Uterus (tissue), 4 donors: ENCODE measurements at places on chromosomes 1 and 21. TPM values are rescaled to one million over a fixed set of nuclear protein-coding genes. Genes with fewer than 3 reads are reported as not detected.
A peak's percentile ranks its signal among the peaks of the same experiment; 100 is the strongest.

ANKRD34A gene
- total RNA-seq: 0.88 TPM

TMEM200B gene
- 39.7 TPM for total RNA-seq

DNA sequence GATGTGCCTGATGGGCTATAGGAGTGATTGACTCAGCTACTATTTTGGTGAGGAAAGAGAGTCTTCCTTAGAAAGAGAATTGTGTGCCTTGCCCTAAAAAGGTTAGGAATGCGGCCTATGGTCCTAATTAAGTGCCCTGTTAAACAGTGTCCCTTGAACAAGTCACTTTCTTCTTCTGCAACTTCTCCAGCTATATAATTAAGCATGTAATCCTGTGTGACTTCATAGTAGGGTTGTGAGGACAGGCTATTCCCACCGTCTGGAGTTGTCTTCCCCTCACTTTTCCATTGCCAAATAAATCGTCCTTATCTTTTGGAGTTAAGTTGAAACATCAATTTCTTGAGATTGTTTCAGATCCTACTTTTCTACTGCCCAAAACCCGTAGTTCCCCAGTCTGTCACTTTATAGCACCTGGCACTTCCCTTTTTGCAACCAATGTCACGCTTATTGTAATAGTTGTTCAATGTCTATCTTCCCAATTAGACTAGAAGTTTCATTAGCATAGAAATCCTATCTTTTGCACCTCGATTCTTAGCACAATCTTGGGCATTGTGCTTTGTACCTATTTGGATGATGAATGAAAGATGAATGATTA lies 27.6 kb upstream of the SLC16A1 start:
- no peak for DNase-seq

- DNase-seq: peak; percentile 29
These were observed 573 bp downstream of the PSMG1 start for GRCh38 chr21:39182484-39183271.

DNA sequence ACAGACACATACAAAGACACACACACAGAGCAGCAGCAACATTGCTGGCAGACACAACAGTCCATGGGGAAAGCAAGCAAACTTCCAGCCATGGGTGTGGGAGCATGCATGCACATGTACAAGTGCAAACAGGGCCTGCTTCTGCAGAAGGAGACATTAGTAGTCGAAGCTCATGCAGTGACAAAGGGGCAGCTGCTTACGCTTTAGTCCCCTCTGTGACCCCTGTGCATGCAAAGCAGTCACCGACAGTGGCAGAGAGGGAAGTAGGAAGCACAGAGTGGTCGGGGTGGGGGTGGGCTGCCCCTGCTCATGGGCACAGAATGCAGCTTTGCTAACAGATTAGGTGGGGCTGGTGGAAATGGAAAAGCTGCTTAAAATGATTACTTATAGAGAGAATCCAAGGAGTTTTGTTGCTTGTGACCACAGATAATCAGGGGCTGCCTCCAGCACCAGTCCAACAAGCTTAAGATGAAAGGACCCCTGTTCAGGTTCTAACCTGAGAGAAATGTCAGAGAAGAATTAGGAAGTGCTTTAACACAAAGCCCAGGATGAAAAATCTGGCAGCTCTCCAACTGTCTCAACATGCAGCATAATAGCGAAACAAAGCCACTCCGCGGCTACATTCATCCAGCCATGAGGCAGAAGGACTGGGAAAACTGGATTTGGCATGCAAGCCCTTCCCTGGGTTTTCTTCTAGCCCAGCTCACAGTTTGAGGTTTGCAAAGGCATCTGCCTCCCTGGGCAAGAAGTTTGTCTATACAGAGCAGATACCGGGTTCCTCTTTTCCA lies 378.9 kb downstream of the KCNH1 start:
- DNase-seq: no peak

DNA sequence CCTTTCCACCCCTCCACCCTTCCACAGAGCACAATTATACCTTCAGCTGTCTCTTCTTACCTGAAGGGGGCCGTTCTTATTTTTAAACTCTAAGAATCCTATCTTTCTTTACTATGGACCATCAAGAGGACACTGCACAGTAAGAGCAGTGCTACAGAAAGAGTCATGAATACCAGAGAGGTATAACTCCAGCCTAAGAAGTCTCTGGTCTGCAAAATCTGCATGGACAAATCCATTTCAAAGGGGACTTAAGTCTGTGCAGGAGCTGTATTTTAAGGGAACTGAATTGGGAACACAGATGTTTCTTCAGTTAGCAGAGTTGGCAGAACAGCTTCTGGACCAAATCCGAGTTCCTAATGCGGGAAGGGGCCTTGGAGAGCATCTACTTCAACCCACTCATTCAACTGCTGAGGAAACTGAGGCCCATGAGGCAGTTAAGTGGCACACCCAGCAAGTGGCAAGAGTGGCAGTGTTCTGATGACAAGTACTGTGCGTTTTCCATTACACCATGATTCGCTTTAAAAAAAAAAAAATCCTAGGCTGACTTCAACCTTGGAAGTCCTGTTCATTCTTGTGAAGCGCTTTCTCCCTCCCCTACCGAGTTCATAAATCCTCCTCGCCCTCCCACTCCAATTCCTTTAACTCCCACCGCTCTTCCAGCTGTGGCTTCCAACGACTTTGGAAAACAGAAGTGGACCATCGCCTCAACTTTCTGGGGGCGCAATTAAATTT lies 1.8 kb downstream of the PLPP3 start:
- no peak for DNase-seq
